ENCODE measurements at places on chromosomes 6 and 20.

DNA sequence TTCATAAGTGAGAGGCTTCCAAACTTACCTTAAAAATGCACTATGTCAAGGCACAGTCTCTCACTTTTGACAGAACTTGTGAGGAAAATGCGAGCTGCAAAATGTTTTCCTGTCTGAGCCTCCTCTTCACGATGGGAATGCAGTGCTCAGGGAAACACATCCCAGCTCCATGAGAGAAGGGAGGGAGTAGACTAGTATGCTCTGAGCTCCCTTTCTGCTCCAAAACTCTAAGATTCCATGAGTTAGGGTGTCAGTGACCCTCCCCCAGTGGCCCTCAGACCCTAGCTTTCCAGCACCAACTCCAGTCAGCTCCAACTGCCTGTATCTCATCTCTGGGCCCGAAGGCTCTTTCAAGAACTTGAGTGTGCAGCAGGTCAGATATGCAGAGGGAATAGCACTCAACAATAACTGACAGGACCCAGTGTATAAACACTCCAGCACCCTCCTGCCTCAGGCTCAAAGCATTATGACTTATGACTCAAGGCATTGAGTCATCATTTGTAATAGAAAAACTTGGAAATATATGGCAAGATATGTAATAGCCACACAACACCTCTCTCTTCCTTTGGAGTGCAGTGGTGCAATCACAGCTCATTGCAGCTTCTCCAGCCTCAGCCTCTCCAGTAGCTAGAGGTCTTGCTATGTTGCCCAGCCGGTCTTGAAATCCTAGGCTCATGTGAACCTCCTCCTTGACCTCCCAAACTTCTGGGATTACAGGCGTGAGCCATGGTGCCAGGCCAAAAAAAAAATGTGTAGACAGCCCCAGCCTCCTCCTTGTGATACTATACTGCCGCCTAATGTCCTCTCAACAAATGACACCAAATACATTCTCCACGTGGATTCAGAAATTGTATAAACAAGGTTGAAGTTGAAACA, 16.7 kb upstream of the ENTPD6 start:
- DNase-seq, result no peak

DNA sequence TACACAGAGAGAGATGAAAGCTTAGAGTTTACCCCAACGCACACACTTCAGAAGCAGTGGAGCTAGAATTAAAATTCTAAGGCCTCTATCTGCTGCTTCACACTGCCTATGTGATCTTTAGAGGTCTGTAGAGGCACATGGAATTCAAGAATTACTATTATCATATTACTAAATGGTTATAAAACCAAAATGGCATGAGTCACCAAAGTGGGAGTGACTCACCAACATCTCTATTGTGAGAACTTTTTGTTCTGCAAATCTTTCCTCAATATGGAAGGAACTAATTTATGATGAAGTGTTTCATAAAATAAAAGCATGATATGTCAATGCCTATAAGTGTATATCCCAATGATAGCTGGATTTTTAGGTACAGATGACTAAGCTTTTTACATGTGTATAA, 28.5 kb upstream of the TMEM244 start:
- no peak for DNase-seq

GRCh38 chr6:104252276-104252675, 607.4 kb downstream of the HACE1 start:
- DNase-seq, result no peak

GRCh38 chr6:42349753-42350511, 101.8 kb downstream of the TRERF1 start:
- DNase-seq, result no peak

DNA sequence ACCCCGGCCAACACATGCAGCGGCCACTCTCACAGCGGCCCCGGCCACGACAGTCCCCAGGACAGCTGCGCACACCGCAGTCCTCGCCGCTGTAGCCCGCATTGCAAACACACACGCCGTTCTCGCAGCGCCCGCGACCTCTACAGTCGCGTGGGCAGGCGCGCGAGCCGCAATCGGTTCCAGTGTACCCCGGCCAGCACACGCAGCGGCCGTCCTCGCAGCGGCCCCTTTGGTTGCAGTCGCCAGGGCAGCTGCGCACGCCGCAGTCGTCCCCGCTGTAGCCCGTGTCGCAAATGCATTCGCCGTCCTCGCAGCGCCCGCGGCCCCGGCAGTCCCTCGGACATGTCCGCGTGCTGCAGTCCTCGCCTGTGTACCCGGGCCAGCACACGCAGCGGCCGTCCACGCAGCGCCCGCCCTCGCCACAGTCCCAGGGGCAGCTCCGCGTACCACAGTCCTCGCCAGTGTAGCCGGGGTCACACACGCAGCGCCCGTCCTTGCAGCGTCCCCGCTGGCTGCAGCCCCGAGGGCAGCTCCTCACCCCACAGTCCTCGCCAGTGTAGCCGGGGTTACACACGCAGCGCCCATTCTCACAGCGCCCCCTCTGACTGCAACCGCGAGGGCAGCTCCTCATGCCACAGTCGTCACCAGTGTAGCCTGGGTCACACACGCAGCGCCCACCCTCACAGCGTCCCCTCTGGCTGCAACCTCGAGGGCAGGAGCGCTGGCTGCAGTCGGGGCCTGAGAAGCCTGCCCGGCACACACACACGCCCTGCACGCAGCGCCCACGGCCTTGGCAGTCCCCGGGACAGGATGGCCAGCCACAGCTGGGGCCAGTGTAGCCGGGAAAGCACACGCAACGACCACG, 12.5 kb downstream of the TNXB start:
- no peak for DNase-seq

DNA sequence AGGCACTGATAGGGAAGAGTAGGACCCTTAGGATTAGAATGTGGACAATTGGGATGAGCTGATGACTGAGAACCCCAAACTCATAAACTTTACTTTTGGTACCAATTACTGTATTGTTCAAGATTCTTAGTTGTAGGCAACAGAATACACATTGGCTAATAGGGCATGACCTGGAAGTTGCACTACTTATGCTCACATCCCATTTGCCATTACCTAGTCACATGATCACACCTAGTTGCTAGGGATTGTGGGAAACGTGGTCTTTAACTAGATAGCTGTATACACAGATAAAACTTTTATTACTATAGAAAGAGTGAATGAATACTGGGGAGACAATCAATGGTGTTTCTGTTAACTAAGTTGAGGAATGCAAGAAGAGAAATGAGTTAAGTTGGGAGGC, 113.4 kb upstream of the AKIRIN2 start:
- no peak for DNase-seq

- no peak for DNase-seq
Measured at GRCh38 chr6:829656-830055, 136.7 kb upstream of the EXOC2 start.

Data from stimulated activated CD8-positive, alpha-beta memory T cell treated with anti-CD3 and anti-CD28 coated beads, Interleukin-15, amount 100 ng/mL, for 48 hours (primary cell).